Activated T-cell treated with anti-CD3 and anti-CD28 coated beads, Interleukin-2, amount 50 U/mL, for 72 hours (primary cell): ENCODE measurements at places on chromosomes 11 and 22.
A peak's percentile ranks its signal among the peaks of the same experiment; 100 is the strongest.

- no peaks in the 10 kb centered on the region for H3K27me3 ChIP-seq
- no peak overlapping the region for H3K27ac ChIP-seq
- no peak overlapping the region for H3K4me3 ChIP-seq
- no peak for DNase-seq
- no peaks in the 10 kb centered on the region for H3K4me1 ChIP-seq
These were observed 229.8 kb downstream of the TBC1D22A start for GRCh38 chr22:46992121-46992731.

- peak; percentile 24 for DNase-seq
- H3K4me3 ChIP-seq, result peak overlapping the region; percentile 27
- H3K36me3 ChIP-seq, result no peaks in the 10 kb centered on the region
- peaks cover 19% of the 10 kb centered on the region for H3K4me1 ChIP-seq
- peak overlapping the region; percentile 61 for H3K27ac ChIP-seq
- H3K27me3 ChIP-seq, result no peaks in the 10 kb centered on the region
These were observed 29.7 kb upstream of the DDX6 start for GRCh38 chr11:118820412-118821357.

DNA sequence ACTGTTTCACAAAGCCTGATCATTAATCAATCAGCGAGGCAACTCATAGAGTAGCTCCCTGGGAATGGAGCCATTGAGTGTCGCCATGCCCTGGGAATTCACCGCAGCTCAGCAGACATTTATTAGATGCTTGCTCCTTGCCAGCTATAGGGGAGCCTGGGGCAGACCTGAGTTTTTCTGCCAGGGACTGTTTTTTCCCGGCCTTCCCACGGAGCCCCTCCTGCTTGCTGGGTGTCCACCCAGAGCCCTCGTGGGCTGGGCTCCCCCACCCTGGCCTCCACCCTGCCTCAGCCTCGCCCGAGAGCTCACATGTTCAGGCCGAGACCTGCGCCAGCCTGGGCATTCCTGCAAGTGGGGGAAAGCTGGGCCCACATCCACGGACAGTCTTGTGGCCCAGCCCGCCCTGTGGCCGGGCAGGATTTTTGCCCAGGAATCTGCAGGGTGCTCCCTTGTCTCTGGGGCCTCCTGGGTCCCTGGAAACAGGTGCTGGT is 64.9 kb downstream of the SMIM38 start:
- no peak overlapping the region for H3K27ac ChIP-seq
- no peak for DNase-seq
- no peaks in the 10 kb centered on the region for H3K36me3 ChIP-seq

DNA sequence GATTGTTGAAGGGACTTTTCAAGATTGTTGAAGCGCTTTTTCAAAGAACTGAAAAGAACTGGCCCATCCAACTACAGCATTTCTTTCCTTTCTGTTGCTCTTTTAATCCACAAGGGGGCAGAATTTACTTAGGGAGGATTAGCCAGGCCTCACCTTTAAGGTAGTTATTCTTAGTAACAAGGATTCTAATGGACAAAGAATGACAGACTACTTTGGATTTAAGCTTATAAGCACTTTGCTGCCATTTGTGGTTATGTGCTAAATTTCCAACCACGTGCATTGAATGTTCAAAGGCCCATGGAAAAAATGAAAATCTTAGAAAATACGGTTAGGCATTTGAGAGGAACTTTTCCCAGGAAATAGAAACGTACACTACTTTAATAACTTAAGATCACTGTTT is 49.5 kb upstream of the HSPA8 start:
- peaks cover 6% of the 10 kb centered on the region for H3K4me1 ChIP-seq
- H3K36me3 ChIP-seq, result no peaks in the 10 kb centered on the region
- peaks cover 7% of the 10 kb centered on the region for H3K27me3 ChIP-seq
- DNase-seq, result no peak

DNA sequence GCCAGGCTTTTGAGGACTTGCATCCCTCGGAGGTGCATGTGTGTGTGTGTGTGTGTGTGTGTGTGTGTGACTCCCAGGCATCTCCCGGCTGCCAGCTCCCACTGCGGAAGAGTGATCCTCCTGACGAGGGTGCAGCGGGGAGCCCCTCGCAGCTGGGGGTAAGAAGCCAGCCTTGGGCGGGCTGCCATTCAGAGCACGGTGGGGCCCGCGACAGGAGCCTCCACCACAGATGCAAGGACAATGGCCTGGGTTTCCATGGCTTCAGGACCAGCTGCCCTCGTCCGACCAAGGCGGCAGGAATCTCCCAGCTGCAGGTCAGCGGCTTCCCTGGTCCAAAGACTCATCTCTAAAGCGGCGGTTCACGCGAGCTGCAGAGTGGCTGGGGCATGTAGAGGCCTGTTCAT is 908.5 kb downstream of the BRD1 start:
- H3K4me1 ChIP-seq, result no peaks in the 10 kb centered on the region
- H3K27ac ChIP-seq, result no peak overlapping the region
- peaks cover 54% of the 10 kb centered on the region for H3K27me3 ChIP-seq
- H3K36me3 ChIP-seq, result peaks cover 2% of the 10 kb centered on the region
- no peak overlapping the region for H3K4me3 ChIP-seq

- peak overlapping the region; percentile 2 for H3K4me3 ChIP-seq
- no peak overlapping the region for H3K27ac ChIP-seq
- H3K36me3 ChIP-seq, result no peaks in the 10 kb centered on the region
- peaks cover 7% of the 10 kb centered on the region for H3K4me1 ChIP-seq
These were observed 57.3 kb upstream of the SLN start for GRCh38 chr11:107769189-107769588.

GRCh38 chr11:66317322-66317722 is 478 bp upstream of the CD248 start:
- peak overlapping the region; percentile 63 for H3K4me3 ChIP-seq
- peaks cover 53% of the 10 kb centered on the region for H3K4me1 ChIP-seq
- H3K27me3 ChIP-seq, result no peaks in the 10 kb centered on the region
- H3K27ac ChIP-seq, result peak overlapping the region; percentile 52
- peak; percentile 50 for DNase-seq

- no peak overlapping the region for H3K27ac ChIP-seq
- no peak for DNase-seq
- no peaks in the 10 kb centered on the region for H3K36me3 ChIP-seq
- H3K4me3 ChIP-seq, result no peak overlapping the region
- H3K27me3 ChIP-seq, result no peaks in the 10 kb centered on the region
These were observed 31.6 kb downstream of the TBC1D22A start for GRCh38 chr22:46794067-46794466.

DNA sequence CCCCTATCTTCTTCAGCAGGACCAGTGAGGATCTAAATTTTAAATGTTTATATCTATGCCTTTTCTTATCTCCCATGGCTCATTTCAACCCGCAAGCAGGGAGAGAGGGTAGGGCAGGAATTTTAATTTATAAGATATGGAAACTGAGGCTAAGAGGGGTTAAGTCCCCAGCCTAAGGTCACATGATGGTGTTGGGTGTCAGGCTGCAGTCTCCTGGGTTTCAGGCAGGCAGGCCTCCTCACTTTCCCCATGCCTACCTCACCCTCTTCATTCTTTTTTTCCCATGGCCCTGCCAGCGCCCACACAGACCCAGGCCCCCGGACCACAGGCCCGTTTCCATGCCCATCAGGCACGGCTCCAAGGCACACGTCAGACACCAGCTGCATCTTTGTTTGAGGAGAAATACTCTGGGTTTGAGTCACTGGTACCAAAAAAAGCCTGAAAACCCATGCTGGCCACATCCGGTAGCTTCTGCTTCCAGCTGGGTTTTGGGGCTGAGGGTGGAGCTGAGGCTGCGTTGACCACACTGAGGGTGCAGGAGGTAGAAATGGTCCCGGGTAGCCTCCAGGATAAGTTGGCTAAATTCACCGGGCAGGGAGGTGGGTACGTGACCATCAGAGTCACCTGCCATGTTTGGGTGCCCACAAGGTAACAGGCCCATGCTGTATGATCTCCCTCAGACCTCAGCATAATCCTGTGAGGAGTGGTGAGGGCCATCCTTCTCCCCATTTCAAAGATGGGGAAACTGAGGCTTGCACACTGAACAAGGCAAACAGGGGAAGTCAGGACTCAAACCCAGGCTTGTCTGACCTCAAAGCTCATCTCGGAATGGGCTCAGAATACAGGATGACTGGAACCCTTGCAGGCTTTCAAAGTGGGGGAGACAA is 7.5 kb downstream of the CRYBB1 start:
- DNase-seq, result peak; percentile 56
- peak overlapping the region; percentile 13 for H3K4me3 ChIP-seq
- H3K4me1 ChIP-seq, result peaks cover 10% of the 10 kb centered on the region
- H3K36me3 ChIP-seq, result no peaks in the 10 kb centered on the region

GRCh38 chr11:10809373-10810160 is 841 bp upstream of the EIF4G2 start:
- H3K27me3 ChIP-seq, result no peaks in the 10 kb centered on the region
- H3K4me3 ChIP-seq, result peak overlapping the region; percentile 97
- peak; percentile 44 for DNase-seq
- H3K27ac ChIP-seq, result peak overlapping the region; percentile 99
- peaks cover 46% of the 10 kb centered on the region for H3K4me1 ChIP-seq

DNA sequence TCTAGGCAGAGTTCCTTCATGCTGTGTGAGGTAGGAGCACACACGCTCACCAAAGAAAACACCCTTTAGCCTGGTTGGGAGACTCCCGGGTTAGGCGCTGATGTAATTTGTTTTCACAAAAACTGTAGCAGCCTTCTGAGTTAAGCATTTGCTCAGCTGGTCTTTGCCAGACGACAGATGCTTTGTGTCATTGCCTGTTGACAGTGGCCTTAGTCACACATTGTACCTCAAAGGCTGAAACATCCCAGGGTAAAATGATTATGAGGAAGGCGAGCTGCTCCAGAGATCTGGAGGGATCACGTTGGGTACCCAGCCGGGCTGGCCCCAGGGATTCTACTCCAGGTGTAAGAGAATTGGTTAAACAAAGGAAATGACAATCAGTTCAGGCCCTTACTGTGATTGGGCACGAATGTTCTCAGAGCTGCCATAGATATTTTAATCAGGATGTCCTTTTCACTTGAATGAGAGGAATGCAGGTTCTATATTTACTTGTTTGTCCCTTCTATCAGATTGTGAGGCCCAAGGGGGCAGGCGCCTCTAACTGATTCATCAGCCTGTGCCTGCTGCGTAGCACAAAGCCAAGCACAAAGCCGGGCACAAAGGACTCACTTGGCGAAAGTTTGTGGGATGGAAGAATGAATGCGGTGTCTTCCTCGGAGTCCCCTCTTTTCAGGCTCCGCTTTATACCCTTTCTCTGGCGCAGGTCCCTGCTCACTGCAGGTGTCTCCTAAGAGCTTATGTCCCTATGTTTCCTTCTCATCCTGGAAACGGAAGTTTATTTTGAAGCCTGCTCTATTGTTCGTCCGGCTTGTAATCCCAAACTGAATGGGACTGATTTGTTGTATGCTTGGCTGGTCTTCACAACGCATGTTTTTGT is 47.1 kb downstream of the ADM start:
- H3K36me3 ChIP-seq, result no peaks in the 10 kb centered on the region
- H3K27ac ChIP-seq, result no peak overlapping the region
- no peak overlapping the region for H3K4me3 ChIP-seq
- H3K27me3 ChIP-seq, result peaks cover 6% of the 10 kb centered on the region
- DNase-seq, result no peak
- H3K4me1 ChIP-seq, result no peaks in the 10 kb centered on the region

- no peak for DNase-seq
- H3K4me1 ChIP-seq, result peaks cover 24% of the 10 kb centered on the region
- no peaks in the 10 kb centered on the region for H3K27me3 ChIP-seq
- no peak overlapping the region for H3K4me3 ChIP-seq
- no peak overlapping the region for H3K27ac ChIP-seq
These were observed 25.4 kb downstream of the TPBGL start for GRCh38 chr11:75265851-75266531.

DNA sequence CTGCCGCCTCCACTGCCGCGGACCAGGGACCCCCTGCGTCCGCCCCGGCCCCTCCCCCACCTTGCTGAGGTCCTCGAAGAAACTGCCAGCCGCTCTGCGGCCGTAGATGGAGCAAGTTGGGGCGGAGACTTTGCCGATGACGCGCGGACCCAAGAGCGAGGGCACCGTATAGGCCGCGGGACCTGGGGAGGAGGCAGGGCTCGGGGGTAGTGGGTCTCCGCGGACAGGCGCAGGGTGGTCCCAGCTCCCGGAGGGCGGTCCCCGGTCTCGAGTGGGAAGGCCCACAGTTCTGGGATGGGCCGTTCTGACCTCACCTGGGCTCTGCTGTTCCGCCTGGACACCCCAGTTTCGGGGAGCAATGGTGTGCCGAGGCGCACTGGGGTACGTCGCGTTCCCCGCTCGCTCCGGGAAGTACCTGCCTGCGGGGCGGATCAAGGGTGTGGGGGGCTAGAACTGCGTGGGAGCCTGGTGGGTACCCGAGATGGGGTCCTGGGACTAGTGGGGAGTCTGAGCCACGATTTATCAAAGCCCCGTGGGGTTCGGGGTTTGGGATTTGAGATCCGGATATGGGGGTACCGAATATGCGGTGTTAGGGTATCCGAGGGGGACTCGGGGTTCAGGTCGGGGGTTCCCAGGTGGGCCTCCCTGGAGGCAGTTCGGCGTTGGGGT is 1.2 kb upstream of the TYMP start:
- DNase-seq, result peak; percentile 89
- no peaks in the 10 kb centered on the region for H3K27me3 ChIP-seq
- H3K36me3 ChIP-seq, result peaks cover 20% of the 10 kb centered on the region
- H3K4me3 ChIP-seq, result peak overlapping the region; percentile 96
- peaks cover 48% of the 10 kb centered on the region for H3K4me1 ChIP-seq
- peak overlapping the region; percentile 95 for H3K27ac ChIP-seq

DNA sequence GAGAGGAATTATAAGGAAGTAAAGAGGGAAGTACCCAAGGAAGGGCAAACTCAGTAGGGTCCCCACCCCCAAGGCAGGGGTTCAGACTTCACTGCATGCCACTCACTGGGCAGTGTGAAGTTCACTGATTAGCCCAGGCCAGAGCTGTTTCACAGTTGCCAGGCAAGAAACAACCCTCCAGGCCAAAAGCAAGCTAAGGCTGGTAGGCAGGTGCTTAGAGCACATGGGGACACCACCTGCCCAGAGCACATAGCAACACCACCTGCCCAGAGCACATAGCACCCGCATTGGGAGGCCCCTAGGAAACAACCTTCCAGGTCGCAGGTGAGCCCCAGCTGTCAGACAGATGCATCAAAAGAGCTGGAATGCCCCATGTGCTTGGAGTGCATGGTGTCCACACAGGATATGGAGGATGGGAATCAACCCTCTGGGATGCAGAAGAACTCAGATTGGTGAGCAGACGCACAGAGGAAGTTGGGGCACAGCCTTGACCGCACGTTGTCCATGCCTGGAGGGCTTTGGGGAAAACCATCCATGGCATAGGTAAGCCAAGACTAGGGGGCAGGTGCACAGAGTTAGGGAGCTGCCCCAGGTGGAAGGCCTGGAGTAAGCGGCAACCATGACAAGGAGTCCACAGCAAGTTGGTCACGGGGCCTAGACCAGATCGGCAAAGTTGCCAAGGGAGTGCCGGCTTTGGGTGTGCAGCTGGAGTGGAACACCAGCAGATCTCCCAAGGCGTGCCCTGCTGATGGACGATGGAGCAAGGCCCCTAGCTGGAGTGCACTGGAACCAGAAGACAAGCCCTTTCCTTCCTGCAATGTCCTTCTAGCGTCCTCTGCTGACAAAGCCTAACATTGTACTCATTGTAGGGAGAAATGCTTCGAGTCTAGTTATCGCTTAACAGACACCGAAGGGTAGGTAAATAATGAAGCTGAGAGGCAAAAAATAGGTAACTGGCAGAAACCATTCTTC is 7.8 kb upstream of the TMEM216 start:
- no peaks in the 10 kb centered on the region for H3K4me1 ChIP-seq
- no peaks in the 10 kb centered on the region for H3K36me3 ChIP-seq
- H3K4me3 ChIP-seq, result no peak overlapping the region
- no peak overlapping the region for H3K27ac ChIP-seq
- no peak for DNase-seq
